Stimulated activated CD4-positive, alpha-beta T cell treated with anti-CD3 and anti-CD28 coated beads, Interleukin-15, amount 100 ng/mL, for 1 hour (primary cell): ENCODE measurements at places on chromosomes 7 and 10.

GRCh38 chr7:157690833-157691585 lies 354.2 kb downstream of the DNAJB6 start:
- no peak for DNase-seq

- no peak for DNase-seq
Measured at GRCh38 chr10:50510517-50511473, 113.0 kb downstream of the SGMS1 start.

DNA sequence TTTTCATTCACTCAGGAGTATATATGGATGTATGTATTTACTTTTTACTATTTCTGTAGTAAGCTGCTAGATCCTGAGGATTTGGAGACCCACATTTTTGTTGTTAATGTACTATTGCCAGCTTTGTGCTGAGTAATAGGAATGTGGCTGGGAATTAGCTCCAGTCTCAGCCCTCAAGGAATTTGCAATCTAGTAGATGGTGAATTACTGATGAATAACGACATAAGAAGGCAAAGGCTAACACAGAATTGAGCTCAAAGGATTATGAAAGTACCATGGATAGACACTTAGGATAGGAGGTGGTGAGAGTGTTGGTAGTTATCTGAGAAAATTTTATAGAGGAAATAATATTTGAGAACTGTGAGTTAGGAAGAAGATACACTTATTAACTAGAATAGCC lies 19.9 kb downstream of the CASD1 start:
- DNase-seq: no peak

GRCh38 chr7:4177001-4177400 lies 505.1 kb upstream of the FOXK1 start:
- DNase-seq: no peak

DNA sequence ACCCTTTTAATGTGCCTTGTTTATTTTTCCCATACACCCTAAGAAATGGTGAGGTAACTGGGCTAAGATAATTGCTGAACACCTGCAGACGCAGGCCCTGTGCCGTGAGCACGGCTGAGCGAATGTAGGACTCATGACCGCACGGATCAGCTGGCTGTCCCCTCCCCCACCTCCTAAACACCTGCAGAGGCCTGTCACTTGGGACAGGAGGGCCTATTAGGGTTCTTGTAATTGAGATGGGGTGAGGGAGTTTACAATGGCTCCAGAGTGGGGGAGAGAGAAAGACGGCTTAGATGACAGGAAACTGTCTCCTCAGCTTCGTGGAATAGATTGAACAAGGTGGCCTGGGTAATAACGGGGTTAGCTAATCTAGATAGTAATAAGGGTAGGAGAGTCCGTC lies 291.7 kb upstream of the HABP2 start:
- no peak for DNase-seq

DNA sequence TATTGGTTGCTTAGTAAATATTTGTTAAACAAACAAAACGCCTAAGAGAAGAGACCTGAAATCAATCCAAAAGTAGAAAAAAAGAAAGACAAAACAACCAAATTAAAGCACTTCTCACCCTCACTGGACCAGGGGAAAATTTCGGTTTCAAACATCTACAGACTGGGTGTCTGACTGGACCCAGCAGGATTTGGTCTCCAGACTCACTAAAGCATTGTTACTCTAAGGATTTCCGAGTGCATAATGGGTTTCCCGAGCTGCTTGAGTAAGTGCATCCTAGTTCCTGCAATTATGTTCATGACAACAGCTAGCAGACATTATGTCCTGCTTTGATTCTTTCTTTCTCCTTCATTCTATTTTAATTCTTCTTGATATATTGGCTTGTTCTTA lies 51.8 kb upstream of the FAM3C start:
- no peak for DNase-seq

DNA sequence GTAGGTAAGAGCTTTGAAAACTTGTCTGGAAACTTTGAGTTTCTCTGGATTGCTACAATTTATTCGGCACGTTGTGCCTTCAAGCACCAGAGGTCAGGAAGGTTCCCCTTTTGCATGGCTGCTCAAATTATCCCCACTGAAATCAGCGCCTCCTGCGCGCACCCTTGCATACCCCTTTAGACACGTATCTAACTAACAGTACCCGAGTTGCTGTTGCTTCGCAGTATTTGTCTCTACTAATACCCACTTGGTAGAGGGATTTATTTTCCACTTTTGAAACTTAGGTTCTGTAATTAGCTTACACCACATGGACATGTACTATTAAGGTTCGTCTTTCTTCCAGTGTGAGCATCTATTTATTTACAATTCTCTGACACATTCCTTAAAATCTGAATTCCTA lies 1.6 kb downstream of the MEOX2 start:
- DNase-seq: no peak

DNA sequence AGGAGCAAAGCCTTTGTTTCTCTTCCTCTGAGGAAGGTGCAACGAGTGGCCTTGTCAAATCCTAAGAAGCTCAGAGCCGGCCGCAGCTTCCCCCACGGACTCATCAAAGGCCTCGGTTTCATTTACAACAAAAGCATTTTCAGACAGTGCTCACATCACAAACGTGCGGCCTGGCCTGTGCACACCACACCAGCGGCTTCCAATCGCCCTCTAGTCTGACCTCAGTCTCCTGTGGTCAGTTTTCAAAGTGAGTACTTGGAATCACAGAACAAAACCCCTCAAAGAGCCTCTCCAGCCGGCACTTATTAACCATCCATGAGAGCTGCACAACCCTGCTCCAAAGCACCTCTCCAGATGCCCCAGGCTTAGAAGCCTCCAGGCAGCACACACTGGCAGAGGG lies 3.3 kb downstream of the RADIL start:
- DNase-seq: no peak

- no peak for DNase-seq
Measured at GRCh38 chr10:7230951-7231350, 179.9 kb downstream of the SFMBT2 start.

DNA sequence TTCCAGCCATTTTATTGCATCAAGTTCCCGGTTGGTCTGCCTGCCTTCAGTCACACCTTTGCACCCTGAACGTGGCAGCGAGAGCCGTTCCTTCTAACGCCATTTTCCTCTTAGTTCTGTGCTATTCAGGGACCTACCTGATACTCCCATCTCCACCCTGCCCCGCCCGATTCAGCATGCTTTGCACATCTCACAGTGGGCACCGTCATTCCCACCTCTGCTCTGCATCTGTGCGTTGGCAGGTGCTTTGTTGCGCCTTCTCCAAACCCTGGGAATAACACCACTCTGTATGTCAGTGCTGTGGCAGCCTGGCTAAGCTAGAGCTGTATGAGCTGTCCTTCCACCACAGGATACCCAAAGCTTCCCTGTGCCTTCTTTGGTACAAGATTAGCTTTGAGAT lies 96.8 kb downstream of the ACTR3B start:
- no peak for DNase-seq

DNA sequence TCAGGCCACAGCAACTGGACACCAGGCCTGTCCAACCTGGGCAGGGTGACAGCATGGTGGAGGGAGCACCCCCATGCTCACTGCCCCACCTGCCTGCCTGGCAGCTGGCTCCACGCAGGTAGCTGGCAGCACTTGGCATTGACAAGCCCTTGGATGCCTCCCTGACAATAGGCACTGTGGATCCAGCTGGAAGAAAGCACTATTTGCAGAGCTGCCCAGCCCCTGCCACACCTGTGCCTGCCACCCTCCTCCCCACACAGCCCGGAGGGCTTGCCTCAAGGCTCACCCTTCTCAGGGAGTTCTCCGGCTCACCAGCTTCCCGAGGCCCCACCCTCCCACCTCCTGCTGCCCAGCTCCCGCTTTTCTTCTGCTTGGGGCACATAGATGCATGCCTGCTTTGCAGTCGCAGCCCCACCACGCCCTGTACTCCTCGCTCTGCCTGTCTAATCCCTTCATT lies 160.1 kb downstream of the NEURL1 start:
- no peak for DNase-seq

DNA sequence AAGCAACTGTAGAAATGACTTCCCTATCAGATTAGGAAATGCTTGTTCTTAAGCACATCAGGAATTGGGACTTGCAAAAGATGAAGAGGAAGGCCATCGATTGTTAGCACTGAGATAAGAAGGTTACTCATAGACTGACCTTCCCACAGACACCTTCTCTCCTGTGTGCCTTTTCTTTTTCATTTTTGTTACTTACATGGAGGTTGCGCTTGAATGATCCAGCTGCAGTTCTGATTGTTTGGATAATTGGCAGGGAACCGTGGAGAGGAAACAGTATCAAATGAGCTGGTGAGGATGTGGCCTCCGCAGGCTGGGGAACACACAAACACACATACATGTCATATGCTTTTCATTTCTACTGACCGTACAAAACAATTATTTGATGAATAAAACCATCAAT lies 134.9 kb upstream of the RSU1 start:
- DNase-seq: no peak

GRCh38 chr7:2666155-2666554 lies 21.8 kb upstream of the AMZ1 start:
- no peak for DNase-seq

GRCh38 chr7:141891336-141891735 lies 24.9 kb upstream of the OR9A4 start:
- no peak for DNase-seq

DNA sequence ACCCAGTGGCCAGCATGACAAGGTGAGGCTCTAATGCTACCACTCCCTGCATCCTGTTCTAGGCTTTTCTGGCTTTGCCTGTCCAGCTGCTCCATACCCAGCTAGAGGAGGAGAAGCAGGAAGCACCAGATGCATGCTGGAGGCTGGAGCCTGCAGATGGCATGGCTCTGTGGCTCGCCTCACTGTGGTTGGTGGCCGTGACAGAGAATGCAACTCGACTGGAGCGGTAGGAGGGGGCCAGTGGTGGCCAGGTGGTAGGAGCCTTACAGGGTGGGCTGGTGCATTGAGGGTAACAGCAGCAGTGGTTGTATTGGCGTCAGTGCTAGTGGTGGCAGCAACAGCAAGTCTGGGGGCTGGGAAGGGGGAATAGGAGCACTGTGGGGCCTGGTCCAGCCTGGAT lies 128.6 kb downstream of the ZNF248 start:
- no peak for DNase-seq

DNA sequence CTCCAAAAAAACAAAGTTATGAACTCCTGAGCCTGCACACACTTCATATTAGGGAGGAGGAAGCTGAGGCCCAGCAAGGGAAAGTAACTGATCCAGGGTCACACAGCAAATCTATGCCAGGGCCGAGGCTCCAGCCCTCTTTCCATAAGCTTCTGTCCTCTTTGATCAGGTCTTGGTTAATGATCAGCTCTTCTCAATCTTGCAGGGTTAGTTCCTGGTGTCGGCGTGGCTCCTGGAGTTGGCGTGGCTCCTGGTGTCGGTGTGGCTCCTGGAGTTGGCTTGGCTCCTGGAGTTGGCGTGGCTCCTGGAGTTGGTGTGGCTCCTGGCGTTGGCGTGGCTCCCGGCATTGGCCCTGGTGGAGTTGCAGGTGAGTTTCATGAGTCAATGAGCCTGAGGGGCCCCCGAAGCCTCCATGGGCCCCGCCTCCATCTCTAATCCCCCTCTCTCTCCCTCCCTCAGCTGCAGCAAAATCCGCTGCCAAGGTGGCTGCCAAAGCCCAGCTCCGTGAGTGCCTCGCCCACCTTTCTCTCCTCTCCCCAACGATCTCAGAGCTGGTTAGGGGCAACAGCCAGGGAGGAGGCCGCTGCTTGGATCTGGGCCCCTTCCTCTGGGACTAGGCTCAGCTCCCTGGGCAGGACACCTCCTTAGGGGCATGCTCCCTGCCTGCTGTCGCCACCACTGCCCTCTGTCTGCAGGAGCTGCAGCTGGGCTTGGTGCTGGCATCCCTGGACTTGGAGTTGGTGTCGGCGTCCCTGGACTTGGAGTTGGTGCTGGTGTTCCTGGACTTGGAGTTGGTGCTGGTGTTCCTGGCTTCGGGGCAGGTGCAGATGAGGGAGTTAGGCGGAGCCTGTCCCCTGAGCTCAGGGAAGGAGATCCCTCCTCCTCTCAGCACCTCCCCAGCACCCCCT lies 23.7 kb upstream of the LIMK1 start:
- DNase-seq: no peak

- DNase-seq: no peak
Measured at GRCh38 chr10:119630300-119630699, 20.9 kb upstream of the BAG3 start.

- DNase-seq: no peak
Measured at GRCh38 chr10:1183033-1183396, 126.8 kb downstream of the WDR37 start.

- no peak for DNase-seq
Measured at GRCh38 chr7:158803367-158803969, 25.8 kb downstream of the ESYT2 start.

- no peak for DNase-seq
Measured at GRCh38 chr7:47764746-47765145, 182.8 kb upstream of the TNS3 start.

DNA sequence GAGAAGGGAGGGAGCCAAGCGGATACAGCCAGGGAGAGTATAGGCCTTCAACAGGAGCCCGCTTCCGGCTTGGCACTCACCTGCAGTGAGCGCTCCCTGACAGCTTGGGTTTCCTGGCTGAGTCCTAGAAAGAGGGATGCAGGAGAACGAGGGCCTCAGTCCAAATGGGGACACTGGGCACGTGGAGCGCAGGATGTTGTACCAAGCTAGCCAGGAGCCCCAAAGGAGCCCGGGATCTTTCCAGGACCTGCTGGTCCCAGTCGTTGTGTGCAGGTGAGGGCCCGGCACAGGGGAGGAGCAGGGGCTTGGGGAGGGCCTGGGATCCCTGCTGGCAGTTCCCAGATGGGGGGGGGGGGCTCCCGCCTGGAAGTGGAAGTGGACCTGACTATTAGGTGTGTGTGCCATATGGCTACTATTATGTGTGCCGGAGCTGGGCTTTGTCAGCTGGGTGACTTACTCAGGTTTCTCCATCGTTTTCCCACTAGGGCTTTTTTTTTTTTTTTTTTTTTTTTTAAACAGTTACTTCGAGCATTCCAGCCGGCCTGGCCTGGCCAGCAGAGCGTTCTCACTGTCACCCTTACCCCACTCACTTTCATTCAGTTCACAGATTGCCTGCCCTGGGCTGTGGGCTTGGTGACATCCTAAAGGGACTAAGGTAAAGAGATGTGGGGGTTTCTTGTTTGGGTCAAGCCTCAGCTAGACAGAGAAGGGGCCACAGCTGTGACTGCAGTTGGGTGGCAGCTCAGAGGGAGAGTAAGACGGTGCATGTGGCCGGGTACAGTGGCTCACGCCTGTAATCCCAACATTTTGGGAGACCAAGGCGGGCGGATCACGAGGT lies 3.8 kb downstream of the AGAP3 start:
- DNase-seq: no peak

- DNase-seq: no peak
Measured at GRCh38 chr7:66609176-66609575, 19.5 kb upstream of the KCTD7 start.

GRCh38 chr7:50849991-50850390 lies 67.3 kb upstream of the GRB10 start:
- DNase-seq: no peak
